ENCODE measurements at places on chromosomes 7 and 10.

- DNase-seq = no peak
Observed at GRCh38 chr10:132915411-132915810, 27.0 kb downstream of the CFAP46 start.

DNA sequence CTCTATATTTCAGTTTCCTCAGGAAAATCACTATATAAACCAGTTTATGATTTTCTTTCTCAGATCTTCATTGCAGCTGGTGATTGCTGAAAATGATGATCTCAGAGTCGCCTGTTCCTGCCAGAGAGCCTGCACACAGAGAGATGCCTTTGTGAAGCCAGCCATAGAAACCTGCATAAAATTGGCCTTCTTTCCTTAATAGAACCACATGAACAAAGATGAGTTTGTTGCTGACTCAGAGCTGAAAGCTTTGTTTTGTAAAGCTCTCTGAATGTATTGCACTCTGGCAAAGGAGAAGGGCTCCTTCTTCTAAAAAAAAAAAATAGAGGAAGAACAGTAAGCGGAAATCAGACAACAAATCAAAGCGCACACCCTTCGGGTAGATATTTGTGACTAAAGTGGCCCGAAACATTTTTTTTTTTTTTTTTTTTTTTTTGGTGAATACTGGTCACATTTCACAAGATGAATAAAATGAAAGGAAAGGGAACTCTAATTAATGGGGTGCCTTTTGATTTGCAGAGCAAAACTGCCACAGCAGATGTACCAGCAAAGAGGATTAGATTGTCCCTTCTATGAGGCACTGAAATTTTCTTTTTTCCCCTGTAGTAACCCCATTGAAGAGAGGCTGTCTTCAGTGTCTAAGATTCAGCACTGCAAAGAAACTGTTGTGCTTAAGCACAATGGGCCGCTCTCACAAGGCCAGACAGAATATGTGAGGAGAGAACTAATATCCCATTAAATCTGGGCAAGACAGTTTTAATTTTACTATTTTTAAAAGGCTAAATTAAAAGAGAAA is 75.1 kb upstream of the PTPRZ1 start:
- DNase-seq = peak; percentile 50

- no peak for DNase-seq
Observed at GRCh38 chr7:158422887-158423560, 164.6 kb downstream of the PTPRN2 start.

- no peak for DNase-seq
Observed at GRCh38 chr7:113256883-113257531, 138.7 kb upstream of the SMIM30 start.

DNA sequence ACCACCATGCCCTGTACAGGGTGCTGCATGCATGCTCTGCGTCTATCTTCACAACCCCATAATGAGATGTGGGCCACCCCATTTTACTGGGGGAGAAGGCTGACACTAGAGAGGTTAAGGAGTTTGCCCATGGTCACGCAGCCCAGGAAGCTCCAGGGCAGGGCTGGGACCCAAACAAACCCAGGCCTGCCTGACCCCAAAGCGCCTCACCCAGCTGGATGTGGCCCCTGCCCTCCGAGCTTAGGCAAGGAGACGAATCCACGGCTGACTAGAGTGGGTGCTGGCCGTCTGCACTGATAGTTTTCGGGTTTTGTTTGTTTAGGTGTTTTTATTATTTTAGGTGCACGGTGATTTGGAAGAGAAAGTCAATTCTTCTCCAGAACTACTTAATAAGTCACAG is 65.7 kb downstream of the CHST15 start:
- DNase-seq = peak; percentile 13

Measured in posterior cingulate gyrus (tissue), 11 donors.